ENCODE measurements at places on chromosomes 2 and 18.

- no peak for DNase-seq
These were observed 168.5 kb upstream of the LRRTM1 start for GRCh38 chr2:80473069-80473468.

DNA sequence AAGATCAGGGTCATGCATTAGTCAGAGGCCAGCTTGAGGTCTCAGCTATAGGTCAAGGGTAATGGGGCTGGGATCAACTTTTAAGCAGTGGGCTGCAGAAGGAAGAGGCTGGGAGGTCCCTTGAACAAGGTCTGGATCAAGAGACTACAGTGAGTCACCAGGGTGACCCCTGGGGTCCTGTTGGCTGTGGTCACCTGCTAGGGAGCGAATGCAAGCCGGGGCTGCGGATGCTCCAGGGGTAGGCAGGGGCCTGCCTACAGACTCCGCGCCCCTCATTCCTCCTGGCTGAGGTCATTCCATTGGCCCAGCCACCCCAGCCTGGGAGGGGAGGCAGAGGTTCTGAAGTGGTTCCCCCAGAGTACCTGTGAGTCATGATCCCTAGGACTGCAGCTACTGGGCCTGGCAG, 110.4 kb downstream of the CYP26B1 start:
- no peak for DNase-seq

DNA sequence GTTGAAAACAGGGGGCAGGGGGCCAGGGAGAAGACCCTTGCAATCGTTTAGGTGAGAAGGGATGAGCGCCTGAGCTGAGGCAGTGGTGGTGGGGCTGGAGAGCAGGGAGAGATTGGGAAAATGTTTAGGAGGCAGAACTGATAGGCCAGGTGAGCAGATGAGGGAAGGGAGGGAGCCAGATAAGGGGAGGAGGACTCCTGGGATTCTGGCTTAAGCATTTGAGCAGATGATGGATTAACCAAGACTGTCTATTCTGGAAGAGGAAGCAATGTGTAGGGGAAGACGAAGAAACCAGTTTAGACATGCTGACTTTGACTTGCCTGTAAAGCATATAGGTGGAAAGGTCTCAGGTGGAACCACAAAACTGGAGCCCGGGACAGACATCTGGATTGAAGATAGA, 49.9 kb upstream of the ASPRV1 start:
- no peak for DNase-seq

DNA sequence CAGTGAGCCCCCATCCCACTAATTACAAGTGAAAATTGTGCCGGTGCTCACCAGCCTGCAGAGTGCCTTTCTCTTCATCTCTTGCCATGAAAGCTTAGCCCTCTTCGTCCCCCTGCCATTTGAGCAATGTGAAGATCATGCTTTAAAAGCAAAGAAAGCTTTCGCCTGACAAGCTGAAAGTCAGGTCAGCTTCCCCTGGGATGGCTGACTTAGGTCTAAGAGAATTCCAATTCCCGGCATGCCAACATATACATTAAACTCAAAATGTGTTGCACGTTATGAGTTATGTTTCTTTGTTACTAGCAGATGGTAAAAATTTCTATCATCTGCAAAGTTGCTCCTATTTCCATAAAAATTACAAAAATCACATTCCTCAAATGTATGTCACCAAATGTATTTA, 129.8 kb downstream of the AFF3 start:
- no peak for DNase-seq

- peak; percentile 12 for DNase-seq
These were observed 24.3 kb downstream of the TMEM237 start for GRCh38 chr2:201618744-201619662.

- DNase-seq = no peak
These were observed 227.4 kb upstream of the COL3A1 start for GRCh38 chr2:188746727-188747126.

DNA sequence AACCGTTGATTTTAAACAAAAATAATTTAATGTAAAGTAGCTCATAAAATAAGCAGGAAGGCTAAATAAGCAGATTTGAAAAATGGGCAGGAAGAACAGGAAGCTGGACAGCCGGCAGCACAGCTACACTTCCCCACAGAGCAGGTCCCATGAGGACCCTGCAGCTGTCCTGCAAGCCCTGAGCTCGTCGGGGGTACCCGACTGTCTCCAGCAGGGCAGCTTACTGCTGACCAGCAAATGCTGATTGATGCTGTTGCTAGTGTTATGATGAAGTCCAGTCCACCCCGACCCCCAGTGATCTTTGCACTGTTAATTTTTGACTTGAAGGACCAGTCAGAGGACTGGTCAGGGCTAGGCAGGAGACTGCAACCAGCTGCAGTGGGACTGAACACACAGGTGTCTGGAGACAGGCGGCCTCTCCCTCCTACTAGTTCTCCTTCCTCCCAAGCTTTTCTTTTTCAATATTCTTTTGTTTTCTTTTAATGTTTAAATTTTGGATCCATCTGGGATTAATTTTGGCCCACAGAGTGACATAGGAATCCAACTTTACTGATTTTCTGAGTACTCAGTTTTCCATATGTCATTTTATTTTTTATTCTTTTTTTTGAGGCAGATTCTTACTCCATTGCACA, 27.7 kb downstream of the POLE4 start:
- DNase-seq = no peak

GRCh38 chr2:144011553-144011952, 508.4 kb downstream of the ZEB2 start:
- no peak for DNase-seq

GRCh38 chr2:1936427-1936980, 192.2 kb upstream of the PXDN start:
- no peak for DNase-seq

- no peak for DNase-seq
These were observed 80.4 kb downstream of the MC4R start for GRCh38 chr18:60292186-60292585.

DNA sequence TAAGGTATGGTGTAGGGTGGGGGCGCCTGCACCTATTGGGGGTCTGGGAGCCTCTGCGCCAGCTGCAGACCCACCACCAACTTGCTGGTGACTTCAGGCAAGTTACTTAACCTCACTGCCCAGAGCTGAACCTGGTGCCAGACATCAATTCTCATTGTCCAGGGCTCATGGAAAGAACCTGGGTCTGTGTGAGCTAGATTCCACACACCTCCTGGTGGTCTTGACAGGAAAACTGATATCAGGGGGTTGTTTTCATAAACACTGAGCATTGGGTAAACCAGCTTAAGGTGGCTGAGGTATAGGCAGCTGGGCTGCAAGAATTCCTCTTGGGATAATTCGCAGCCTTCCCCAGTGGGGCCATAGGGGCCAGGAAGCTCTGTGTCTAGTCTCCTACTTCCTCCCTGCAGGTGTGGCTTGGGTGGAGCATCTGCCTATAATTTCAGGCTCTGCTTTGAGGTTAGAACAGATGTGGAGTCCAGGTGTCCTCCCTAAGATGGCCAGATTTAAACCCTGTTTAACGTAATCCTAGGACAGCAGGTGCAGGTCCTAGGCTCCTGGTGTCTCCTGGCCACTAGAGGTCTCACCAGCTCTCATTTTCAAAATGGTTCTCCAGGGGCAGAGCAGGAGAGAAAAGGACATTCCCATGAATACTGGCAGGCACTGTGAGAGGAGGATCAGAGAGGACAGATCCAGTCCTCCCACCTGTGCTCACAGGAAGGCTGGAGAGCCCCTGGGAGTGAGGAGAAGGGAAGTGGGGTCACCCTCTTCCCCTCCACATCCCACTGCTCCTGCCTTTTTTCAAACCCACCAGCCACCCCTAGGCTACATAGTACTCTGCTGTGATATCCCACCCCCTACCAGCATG, 100.4 kb upstream of the SMAD2 start:
- peak; percentile 22 for DNase-seq

DNA sequence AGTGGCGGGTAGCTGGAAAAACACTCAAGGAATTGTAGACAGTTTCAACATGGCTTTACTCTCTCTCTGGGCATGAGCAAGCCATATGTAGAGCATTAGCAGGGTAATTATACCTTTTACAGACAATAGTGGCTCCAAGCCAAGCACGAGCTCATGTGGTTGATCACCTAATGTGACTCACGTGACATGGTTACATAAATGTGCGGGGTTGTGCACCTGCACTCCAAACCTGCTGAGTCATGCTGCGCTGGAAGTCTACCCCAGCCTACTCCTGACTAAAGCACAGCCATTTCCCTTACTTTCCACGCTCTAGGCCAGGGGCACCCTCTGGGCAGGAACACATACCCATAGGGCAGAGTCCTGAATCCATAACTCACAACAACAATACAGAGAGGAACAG, 232.8 kb downstream of the MBD5 start:
- no peak for DNase-seq

DNA sequence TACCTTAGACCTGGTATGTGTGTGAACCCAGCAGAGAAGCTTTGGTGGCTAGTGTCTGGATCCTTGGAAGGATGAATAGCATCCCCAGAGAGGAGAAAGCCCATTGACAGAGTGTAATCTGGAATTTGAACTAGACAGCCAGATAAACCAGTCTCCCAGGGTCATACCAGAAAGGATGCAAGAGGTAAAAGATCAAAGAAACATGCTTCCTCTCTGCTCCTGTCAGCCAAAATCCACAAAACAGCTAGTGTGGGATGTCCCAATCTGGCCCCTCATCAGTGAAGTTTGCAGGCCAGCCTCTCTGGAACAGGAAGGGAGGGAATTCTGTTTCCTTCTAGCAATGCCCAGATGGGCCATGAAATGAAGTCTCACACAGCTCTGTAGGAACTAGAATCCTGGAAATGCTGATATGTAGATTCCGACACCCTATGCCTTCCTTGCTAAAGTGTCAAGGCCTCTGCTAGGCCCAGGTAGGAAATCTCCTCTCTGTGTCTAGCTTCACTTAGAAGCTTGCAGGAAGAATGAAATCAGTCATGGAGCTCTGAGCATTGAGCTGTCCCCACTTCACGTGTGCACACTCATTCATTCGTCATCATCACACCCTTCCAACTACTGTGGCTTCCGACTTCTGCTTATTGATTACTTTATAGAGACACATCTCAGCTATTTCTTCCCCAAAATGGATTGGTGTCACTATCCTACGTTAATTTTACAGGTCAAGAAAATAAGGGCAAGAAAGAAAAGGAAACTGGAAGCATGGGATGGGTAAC, 38.0 kb downstream of the EVA1A start:
- no peak for DNase-seq

DNA sequence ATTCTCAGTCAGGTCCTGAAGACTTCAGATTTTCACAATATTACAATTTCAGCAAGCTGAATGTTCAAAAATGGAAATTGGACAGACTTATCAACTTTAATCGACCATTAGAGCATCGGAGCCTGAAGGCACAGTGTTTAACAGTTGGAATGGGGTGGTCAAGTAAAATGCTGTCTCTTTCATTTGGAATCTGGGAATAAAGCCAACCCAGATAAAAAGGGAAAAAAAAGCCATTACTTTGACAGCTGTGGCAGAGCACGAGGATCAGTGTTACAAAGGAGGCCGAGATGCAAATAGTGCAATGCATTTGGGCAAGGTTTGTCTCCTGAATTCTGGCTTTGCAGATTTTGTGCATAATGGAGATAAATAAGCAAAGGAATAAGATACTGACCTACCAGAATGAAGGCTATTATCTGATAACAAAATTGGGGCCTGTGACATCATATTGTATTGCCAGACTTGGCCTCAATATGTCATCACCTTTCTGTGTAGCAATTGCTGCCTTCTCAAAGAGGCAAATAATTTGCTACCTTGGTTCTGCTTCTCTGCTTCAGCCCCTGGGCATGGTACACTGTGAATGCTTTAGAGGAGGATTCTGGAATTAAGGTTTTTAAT, 277.5 kb upstream of the KLHL29 start:
- no peak for DNase-seq

- no peak for DNase-seq
These were observed 27.5 kb downstream of the ZNF516 start for GRCh38 chr18:76467371-76468190.

DNA sequence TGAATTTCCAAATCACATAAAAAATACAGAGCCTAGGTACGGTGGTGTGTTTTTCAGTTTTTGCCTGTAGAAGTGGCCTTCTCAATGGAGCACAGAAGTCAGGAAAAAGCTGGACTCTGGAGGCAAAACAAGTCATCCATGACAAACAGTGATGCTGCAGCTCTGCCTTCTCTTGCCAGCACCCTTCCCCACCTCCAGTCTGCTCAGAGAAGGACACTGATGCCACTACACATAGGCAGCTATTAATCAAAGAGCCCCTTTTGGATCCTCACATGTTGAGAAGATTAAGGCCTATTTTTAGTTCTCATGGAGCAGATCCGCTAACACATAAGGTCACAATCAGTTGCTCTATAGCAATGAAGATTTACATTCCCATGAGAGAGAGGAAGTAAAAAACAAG, 181.6 kb upstream of the GALNT5 start:
- no peak for DNase-seq

GRCh38 chr2:88659538-88659915, 31.9 kb upstream of the RPIA start:
- no peak for DNase-seq

GRCh38 chr2:63023444-63023843, 27.2 kb upstream of the OTX1 start:
- DNase-seq = no peak

DNA sequence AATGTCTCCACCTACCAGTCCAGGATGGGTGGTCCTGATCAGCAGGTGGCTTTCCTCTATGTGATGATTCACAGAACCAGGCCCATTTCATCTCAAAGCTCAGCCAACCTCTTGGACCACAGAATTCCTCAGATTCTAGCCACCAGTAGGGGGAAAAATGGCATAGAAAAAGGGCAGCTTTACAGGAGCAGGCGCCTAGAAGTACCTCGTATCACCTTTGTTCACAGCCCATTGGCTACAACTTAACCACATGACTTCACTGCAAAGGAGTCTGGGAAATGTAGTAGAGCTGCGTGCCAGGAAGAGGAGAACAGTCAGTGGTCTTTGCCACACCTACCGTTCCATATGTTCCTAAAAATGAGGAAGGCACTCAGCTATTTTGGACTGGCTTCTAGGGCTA, 62.8 kb upstream of the DTNA start:
- no peak for DNase-seq

- no peak for DNase-seq
These were observed 144.5 kb downstream of the INSIG2 start for GRCh38 chr2:118232796-118233195.
